ENCODE measurements at places on chromosomes 7 and 10.

DNA sequence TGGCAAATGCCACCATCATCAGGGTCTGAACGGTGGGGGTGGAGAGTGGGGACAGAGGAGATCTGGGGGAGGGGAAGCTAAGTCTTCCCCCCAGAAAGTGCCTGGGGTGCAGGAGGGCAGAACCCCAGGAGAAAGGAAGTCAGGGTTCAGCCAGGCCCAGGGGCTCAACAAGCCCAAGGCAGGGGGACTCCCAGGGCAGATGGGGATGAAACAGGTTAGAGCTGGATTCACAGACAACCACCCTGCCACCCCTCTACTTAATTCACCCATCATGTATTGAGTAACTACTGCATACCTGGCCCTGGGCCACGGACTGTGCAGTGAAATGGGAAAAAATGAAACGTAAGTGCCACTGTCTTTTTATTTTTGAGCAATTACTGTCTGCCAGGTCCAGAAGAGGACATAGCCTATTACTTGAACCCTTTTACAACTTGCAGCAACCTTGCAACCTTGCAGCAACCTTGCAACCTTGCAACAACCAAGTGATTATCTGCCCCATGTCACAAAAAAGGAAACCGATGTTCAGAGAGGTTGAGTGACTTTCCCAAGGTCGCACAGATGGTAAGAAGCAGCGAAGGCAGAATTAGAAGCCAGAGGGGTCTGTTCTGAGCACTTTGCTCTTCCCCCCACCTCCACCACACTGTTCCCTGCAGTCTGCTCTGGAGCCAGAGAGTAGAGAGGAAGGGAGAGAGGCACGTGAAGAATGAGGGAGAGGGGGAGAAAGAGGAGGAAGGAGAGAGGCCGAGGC, 4.8 kb downstream of the ELN start:
- H3K27me3 ChIP-seq, result peaks cover 28% of the 10 kb centered on the region
- H3K4me1 ChIP-seq, result peaks cover 8% of the 10 kb centered on the region
- no peak for DNase-seq
- H3K27ac ChIP-seq, result no peak overlapping the region
- H3K4me3 ChIP-seq, result no peak overlapping the region
- H3K36me3 ChIP-seq, result no peaks in the 10 kb centered on the region

- H3K27me3 ChIP-seq, result no peaks in the 10 kb centered on the region
- H3K36me3 ChIP-seq, result no peaks in the 10 kb centered on the region
- no peaks in the 10 kb centered on the region for H3K4me1 ChIP-seq
Measured at GRCh38 chr7:53035499-53036412, at the start of gene POM121L12. Gene POM121L12, plus strand, starts transcription at chr7:53035633. Its CDS starts 39 bp downstream, at chr7:53035672.

DNA sequence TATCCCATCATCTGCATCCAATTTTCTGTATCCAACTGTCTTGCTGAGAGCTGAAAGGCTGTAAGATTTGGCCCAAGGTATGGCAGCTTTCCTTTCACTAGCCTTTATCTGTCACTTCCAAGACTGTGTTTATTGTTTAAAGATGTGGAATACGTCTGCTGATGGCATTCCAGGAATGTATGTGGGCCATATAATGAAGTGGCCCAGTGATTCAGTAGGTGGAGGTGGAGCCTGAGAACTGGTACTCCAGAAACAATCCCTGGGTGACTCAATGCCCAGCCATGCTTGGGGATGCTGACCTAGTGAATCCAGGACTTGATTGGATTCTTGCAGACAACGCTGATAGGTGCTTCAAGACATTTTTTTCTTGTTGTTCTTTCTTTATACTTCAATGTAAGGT, 13.5 kb downstream of the NEUROD6 start:
- no peaks in the 10 kb centered on the region for H3K36me3 ChIP-seq
- peaks cover 2% of the 10 kb centered on the region for H3K27me3 ChIP-seq
- H3K4me3 ChIP-seq, result no peak overlapping the region
- H3K27ac ChIP-seq, result no peak overlapping the region
- H3K4me1 ChIP-seq, result no peaks in the 10 kb centered on the region

DNA sequence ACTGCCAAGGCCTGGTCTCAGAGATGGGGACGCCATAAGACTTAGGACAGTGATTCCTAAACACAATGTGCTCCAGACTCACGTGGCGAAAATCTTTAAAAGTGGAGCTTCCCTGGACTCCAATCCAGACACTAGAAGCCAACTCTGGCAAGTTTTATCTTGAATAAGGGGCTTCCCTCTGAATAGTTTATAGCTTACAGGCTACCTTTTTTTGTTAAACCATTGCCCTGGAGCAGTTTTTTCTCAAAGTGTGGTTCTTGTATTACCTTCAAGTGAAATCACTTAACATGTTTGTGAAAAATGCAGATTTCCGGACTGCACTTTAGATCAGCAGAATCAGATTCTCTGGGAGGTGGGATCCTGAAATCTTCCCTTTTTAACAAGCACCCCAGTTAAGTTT, 171.7 kb upstream of the PHF14 start:
- H3K27ac ChIP-seq, result no peak overlapping the region
- no peaks in the 10 kb centered on the region for H3K4me1 ChIP-seq
- H3K4me3 ChIP-seq, result no peak overlapping the region
- H3K36me3 ChIP-seq, result no peaks in the 10 kb centered on the region

GRCh38 chr10:49632406-49633317, 18.8 kb downstream of the CHAT start:
- no peak for DNase-seq
- no peaks in the 10 kb centered on the region for H3K27me3 ChIP-seq
- H3K27ac ChIP-seq, result no peak overlapping the region

- no peak for DNase-seq
- no peak overlapping the region for H3K27ac ChIP-seq
- H3K36me3 ChIP-seq, result no peaks in the 10 kb centered on the region
- peaks cover 17% of the 10 kb centered on the region for H3K27me3 ChIP-seq
- no peaks in the 10 kb centered on the region for H3K4me1 ChIP-seq
- no peak overlapping the region for H3K4me3 ChIP-seq
Measured at GRCh38 chr7:1646391-1646790, 23.7 kb upstream of the ELFN1 start.

- H3K36me3 ChIP-seq, result peaks cover 15% of the 10 kb centered on the region
- H3K27me3 ChIP-seq, result no peaks in the 10 kb centered on the region
- peaks cover 16% of the 10 kb centered on the region for H3K4me1 ChIP-seq
- H3K27ac ChIP-seq, result no peak overlapping the region
- DNase-seq, result no peak
Measured at GRCh38 chr7:7830122-7830878, 111.9 kb upstream of the RPA3 start.

- DNase-seq, result no peak
- peaks cover 15% of the 10 kb centered on the region for H3K27me3 ChIP-seq
- no peaks in the 10 kb centered on the region for H3K36me3 ChIP-seq
- H3K4me3 ChIP-seq, result no peak overlapping the region
- no peak overlapping the region for H3K27ac ChIP-seq
- no peaks in the 10 kb centered on the region for H3K4me1 ChIP-seq
Measured at GRCh38 chr7:96989241-96989858, 16.0 kb upstream of the DLX6 start.

GRCh38 chr10:60311821-60312220, 77.9 kb downstream of the ANK3 start:
- H3K27me3 ChIP-seq, result no peaks in the 10 kb centered on the region
- H3K4me1 ChIP-seq, result peaks cover 9% of the 10 kb centered on the region
- no peak overlapping the region for H3K27ac ChIP-seq
- no peak for DNase-seq
- no peaks in the 10 kb centered on the region for H3K36me3 ChIP-seq
- no peak overlapping the region for H3K4me3 ChIP-seq

DNA sequence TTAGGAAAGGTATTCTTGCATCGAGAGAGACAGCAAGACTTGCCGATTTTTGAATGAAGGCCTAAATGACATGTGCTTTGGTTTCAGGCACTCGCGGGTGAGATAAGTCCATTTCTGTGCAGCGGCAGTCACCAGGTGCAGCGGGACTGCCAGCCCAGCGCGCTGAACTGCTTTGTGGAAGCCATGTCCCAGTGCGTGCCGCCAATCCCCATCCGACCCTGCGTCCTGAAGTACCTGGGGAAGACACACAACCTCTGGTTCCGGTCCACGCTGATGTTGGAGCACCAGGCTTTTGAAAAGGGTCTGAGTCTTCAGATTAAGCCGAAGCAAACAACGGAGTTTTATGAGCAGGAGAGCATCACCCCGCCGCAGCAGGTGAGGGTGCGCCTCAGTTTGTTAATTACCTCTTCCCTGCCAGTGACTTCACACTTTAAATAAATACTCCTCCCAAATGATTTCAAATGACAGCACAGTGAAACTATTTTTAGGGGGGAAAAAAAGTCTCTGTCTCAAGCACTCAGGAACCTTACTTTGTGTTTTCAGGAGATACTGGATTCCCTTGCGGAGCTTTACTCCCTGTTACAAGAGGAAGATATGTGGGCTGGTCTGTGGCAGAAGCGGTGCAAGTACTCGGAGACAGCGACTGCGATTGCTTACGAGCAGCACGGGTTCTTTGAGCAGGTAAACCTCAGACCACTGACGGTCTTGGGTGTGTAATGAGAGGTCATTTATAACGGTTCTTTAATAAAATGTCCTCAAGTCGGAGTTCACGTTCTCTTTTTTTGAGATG, 98.3 kb downstream of the TRRAP start:
- no peaks in the 10 kb centered on the region for H3K27me3 ChIP-seq
- no peak overlapping the region for H3K4me3 ChIP-seq
- no peaks in the 10 kb centered on the region for H3K4me1 ChIP-seq
- peaks cover 48% of the 10 kb centered on the region for H3K36me3 ChIP-seq
- no peak for DNase-seq

DNA sequence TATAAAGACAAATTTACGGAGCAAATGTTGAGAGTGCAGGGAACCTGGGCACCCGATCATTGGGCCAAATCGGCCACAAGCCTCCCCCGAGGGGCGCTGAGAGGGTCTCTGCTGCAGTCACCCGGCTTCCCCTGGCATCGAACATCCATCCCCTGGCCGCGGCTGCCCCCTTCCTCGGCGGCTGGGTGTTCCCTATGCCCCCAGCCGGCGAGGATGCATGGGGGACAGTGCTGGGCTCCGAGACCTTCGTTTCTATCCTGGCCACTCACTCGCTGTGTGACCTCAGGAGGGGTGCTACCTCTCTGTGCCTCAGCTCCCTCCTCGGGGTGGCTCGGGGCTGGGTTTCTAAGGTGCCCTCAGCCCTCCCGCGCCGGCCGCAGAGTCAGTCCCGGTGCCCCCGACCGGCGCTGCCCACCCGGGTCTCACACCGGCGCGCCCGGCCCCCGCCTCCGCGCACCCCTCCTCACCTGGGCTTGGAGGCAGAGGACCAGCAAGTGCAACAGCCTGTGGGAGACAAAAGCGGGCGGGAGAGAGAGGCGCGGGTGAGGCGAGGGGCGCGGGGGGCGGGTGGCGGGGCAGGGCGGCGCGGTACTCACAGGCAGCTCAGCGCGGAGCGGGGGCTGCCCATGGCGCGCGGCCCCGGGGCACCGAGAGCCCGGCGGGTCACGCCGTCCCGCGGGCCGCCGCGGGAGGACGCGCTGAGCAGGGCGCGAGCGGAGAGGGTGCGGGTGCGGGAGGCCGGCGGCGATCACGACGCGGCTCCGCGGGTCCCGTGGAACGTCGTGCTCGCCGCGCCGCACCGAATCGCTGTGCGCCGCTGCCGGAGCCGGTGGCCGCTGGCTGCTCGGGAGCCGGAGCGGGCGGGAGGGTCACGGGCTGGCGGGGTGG, at the start of gene FGF8:
FGF8 (minus strand) TSS at position 842 of the 888 bp plus-strand sequence; CDS start at position 628, 214 bp downstream.
- peak within 1 kb of the TSS; percentile 78 for H3K4me3 ChIP-seq
- H3K27me3 ChIP-seq, result peaks cover 34% of the 10 kb centered on the region
- no peaks in the 10 kb centered on the region for H3K36me3 ChIP-seq

DNA sequence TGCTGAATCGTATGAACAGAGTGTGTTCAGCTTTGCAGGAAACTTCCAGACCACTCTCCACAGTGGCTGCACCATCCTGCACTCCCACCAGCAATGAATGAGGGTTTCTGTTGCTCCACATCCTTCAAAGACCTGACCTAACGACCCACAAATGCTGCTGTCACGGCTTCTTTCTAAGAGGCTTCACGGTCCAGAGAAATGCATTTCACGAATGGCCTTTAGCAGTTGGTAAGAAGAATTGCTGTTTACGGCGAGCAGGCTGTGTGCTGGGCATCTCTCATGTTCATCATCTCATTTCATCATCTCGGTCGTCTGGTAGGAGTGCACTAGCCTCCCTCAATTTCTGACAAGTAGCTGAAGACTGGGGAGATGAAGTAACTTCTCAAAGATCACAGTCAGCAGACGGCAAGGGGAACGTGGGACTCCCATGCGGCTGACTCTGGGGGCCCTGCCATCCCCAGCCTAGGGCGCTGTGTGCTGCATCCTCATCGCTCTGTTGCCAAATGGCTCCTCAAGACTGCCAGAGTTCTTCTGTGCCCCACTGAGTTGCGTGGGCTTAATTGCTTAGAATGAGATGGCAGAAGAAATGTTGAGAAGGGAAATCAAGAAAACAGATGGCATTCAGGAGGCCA, 72.9 kb downstream of the ADARB2 start:
- DNase-seq, result no peak
- no peak overlapping the region for H3K4me3 ChIP-seq
- peaks cover 3% of the 10 kb centered on the region for H3K27me3 ChIP-seq
- H3K27ac ChIP-seq, result no peak overlapping the region

- H3K4me3 ChIP-seq, result no peak overlapping the region
- H3K4me1 ChIP-seq, result no peaks in the 10 kb centered on the region
- H3K36me3 ChIP-seq, result peaks cover 2% of the 10 kb centered on the region
- no peak for DNase-seq
Measured at GRCh38 chr7:73918926-73919693, 58.2 kb downstream of the TMEM270 start.

DNA sequence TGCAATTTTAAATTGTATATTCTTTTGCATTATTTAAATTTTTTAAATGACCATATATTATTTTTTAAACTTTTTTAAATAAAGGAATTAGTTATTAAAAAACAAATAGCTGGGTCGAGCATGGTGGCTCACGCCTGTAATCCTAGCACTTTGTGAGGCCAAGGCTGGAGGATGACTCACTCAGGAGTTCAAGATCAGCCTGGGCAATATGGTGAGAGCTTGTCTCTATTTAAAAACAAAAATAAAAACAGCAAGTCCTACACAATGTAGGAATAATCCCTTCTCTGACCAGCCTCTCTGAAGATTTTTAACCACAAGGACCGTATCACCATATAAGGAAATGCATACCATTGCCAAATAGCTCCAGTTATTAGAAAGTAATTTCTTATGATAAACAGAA, 19.6 kb downstream of the NOC3L start:
- DNase-seq, result no peak
- no peaks in the 10 kb centered on the region for H3K27me3 ChIP-seq
- no peak overlapping the region for H3K27ac ChIP-seq
- H3K4me1 ChIP-seq, result peaks cover 16% of the 10 kb centered on the region
- peaks cover 28% of the 10 kb centered on the region for H3K36me3 ChIP-seq

- DNase-seq, result no peak
- H3K27me3 ChIP-seq, result peaks cover 4% of the 10 kb centered on the region
- H3K4me3 ChIP-seq, result no peak overlapping the region
- no peaks in the 10 kb centered on the region for H3K36me3 ChIP-seq
Measured at GRCh38 chr10:3570855-3571266, 214.1 kb downstream of the KLF6 start.

- no peak overlapping the region for H3K27ac ChIP-seq
- no peaks in the 10 kb centered on the region for H3K36me3 ChIP-seq
- H3K4me1 ChIP-seq, result no peaks in the 10 kb centered on the region
- no peak for DNase-seq
- H3K27me3 ChIP-seq, result peaks cover 10% of the 10 kb centered on the region
- no peak overlapping the region for H3K4me3 ChIP-seq
Measured at GRCh38 chr10:69721690-69722310, 79.9 kb upstream of the COL13A1 start.
